Activated T-cell treated with anti-CD3 and anti-CD28 coated beads, Interleukin-2, amount 50 U/mL, for 72 hours (primary cell): ENCODE measurements at places on chromosomes 4 and X. TPM values are rescaled to one million over a fixed set of nuclear protein-coding genes. Genes with fewer than 3 reads are reported as not detected.

Gene F11
- total RNA-seq, result not detected

Gene SOX3
- not detected for total RNA-seq

Gene TMPRSS11D
- not detected for total RNA-seq

Gene MTMR8
- 4.1 TPM for total RNA-seq

Gene SHROOM3
- total RNA-seq, result 0.10 TPM

Gene TLR3
- 0.09 TPM for total RNA-seq

Gene CT45A2
- total RNA-seq, result not detected

Gene SLC26A1
- not detected for total RNA-seq

Gene SUPT20HL1
- not detected for total RNA-seq

Gene SHROOM4
- total RNA-seq, result not detected

DNA sequence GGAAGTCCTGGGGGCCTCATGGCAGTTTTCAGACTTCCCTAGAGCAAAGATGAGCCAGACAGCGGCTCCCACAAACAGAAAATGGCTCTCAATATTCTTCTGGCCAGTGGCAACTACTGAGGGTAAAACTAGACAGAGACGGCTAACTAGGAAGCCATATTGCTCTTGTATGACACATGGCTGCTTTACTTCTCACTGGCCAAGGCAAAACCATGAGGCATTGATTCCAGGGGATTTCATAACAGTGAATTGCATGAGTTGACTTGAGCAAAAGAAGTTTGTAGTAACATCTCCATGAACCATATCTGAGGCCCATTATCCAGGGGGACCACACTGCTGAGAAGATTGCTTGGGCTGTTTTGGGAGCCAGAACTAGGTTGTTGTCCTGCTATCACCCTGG is 13.7 kb upstream of the TLR8 start:
- H3K27me3 ChIP-seq, result peaks cover 22% of the 10 kb centered on the region
- H3K36me3 ChIP-seq, result no peaks in the 10 kb centered on the region
- DNase-seq, result no peak
- peaks cover 32% of the 10 kb centered on the region for H3K4me1 ChIP-seq

DNA sequence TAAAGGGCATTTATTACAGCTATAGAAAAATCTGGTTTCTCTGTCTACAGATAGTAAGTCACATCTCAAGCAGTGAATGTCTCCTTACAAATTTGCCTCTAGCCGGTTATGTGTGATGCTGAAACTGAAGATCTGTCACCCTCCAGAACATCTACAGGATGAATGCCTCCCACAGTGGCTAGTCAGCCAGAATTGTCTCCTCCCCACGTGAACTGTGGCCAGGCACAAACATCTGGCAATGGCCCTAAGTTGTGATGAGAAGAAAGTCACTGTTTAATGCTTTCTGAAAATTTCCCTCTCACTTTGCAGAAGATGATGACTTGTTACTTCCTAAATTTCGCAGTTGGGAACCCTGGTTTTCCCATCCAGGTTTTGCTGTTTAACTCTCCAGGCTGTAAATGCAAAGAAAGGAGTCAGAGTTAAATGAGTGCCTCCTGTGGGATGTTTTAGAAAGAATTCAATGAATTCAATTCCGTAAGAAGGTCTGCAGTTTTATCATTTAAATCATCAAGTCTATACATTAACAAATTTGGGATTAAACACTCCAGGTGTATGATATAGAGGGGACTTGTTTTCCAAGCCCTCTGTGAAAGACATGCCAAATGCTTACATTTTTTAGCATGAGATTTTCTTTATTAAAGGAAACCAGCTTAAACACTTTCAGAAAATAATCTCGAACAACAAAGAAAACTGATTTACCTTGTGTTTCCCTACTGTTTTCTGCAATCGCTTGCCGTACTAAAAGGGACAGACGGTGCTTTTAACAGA is 55.4 kb upstream of the TLR3 start:
- peaks cover 12% of the 10 kb centered on the region for H3K27me3 ChIP-seq
- no peak overlapping the region for H3K27ac ChIP-seq
- no peak for DNase-seq
- no peaks in the 10 kb centered on the region for H3K4me1 ChIP-seq
- no peak overlapping the region for H3K4me3 ChIP-seq

DNA sequence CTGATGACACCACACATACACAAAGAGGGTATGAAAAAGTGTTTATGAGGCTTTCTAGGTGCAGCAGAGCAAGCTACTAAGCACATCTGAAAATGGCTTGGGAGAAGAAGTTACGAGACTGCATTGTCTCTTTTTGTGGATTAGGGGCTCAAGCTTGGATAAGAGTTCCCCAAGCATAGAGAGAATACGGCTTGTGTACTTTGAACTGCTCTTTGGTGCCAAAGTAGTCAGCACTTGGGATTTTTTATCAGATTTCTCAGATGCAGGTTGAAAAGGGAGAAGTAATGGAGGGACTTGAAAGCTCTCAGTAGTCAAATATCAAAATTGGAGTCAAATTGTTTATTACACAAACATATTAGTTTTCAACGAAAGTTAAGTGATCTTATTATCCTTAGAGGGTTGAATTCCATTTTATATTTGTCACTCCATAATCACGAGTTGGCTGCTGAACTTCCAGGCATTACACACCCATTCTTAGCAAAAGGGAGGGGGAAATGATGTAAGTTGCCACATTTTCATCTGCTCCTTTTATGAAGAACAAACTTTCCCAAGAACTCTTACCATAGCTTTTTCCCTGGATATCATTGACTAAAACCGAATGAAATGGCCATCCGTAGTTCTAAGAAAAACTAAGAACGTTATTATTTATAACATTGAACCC is 1904.9 kb downstream of the PCDH7 start:
- peaks cover 5% of the 10 kb centered on the region for H3K36me3 ChIP-seq
- H3K4me3 ChIP-seq, result no peak overlapping the region
- no peaks in the 10 kb centered on the region for H3K27me3 ChIP-seq
- H3K27ac ChIP-seq, result no peak overlapping the region

DNA sequence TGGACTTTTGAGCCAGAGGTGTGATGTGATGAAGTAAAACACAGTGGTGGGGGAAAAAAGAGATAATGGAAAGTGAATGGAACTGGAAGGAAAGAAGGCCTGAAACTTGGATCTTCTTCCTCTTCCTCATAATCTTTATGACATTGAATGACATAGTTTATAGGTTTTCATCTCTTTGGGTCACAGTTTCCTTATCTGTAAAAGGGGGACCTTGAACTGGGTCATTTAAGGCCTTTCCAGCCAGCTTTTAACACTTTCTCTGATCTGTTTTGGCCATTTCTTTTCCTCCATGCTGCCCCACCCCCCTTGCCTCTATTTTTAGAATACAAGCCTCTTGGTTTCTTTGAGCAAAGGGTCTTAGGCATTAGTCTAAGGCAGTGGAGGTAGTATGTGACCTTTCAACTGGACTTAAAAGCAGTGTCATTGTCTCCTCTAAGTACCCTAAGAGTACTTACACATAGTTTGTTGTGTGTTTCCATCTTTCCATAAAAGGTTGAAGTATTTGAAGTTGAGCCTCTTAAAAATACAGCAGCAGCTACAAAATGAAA is 7.8 kb downstream of the CPEB2 start:
- no peaks in the 10 kb centered on the region for H3K27me3 ChIP-seq
- no peak overlapping the region for H3K4me3 ChIP-seq
- no peak overlapping the region for H3K27ac ChIP-seq
- peaks cover 6% of the 10 kb centered on the region for H3K36me3 ChIP-seq
- DNase-seq, result no peak

DNA sequence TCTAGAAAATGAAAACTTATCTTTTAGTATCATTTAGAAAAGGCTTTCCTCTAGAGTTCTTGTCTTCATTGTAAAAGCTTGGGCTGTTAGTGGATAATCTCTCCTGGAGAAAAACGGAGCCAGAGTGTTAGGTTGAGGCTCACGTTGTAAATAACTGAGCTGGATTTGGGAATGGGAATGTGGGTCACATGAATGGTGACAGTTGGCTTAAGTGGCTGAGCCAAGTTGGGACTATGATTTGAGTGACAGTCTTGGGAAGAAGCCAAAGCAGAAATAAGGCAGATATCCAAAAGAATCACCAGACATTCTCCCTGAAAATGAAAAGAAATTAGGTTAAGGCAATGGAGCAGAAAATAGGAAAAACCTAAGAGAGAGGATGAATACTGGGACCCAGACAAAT is 33.6 kb upstream of the PDGFC start:
- no peak overlapping the region for H3K4me3 ChIP-seq
- no peak overlapping the region for H3K27ac ChIP-seq
- H3K27me3 ChIP-seq, result no peaks in the 10 kb centered on the region

- no peak for DNase-seq
- H3K36me3 ChIP-seq, result peaks cover 2% of the 10 kb centered on the region
- no peaks in the 10 kb centered on the region for H3K27me3 ChIP-seq
- H3K27ac ChIP-seq, result no peak overlapping the region
- H3K4me3 ChIP-seq, result no peak overlapping the region
These were observed 188.5 kb upstream of the TEX13C start for GRCh38 chrX:125131164-125131563.

DNA sequence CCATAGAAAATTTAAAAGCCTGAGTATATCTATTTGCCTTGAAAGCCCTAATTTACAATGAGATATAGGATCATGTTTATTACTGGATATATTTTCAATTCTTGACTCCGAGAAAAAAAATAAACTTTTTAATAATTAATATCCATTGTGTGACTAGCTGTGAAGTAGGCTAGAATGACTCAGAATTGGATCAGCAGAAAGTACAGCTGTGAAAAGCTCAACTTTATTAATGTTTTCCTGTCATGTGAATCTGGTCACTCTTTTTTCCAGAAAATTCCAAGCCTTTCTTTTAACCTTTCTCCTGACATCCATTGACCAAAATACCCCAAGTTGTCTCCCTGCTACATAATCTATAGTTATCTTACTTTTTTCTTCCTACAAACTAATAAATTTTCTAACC is 171.8 kb upstream of the PACRGL start:
- H3K27me3 ChIP-seq, result no peaks in the 10 kb centered on the region
- no peaks in the 10 kb centered on the region for H3K4me1 ChIP-seq
- DNase-seq, result no peak
- no peaks in the 10 kb centered on the region for H3K36me3 ChIP-seq

GRCh38 chr4:46950826-46951225 is 41.8 kb upstream of the COX7B2 start:
- H3K4me3 ChIP-seq, result no peak overlapping the region
- H3K27me3 ChIP-seq, result peaks cover 15% of the 10 kb centered on the region
- DNase-seq, result no peak
- no peak overlapping the region for H3K27ac ChIP-seq

DNA sequence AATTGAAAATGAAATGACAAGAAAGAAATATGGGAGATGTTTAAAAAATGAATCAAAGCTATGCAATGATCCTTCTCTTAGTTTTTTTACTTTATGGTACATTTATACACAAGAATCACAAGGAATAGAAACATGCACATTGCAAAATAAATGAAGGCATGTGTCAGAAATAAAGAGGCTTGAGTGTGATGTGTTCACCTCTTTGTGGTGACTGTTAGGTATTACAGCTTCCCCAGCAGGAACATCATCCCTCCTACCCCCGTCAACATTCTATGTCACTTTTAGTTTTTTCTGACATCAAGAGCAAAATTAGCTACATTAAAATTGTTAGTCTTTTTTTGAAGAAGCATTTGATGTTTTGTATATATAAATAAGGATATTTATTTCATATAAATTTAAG is 214.8 kb downstream of the SLC4A4 start:
- no peak overlapping the region for H3K4me3 ChIP-seq
- H3K27ac ChIP-seq, result no peak overlapping the region
- H3K4me1 ChIP-seq, result peaks cover 11% of the 10 kb centered on the region
- no peak for DNase-seq

- H3K4me3 ChIP-seq, result no peak overlapping the region
- H3K4me1 ChIP-seq, result no peaks in the 10 kb centered on the region
- no peak for DNase-seq
- no peak overlapping the region for H3K27ac ChIP-seq
- peaks cover 8% of the 10 kb centered on the region for H3K27me3 ChIP-seq
These were observed 89.7 kb upstream of the C4orf50 start for GRCh38 chr4:6107886-6108285.

DNA sequence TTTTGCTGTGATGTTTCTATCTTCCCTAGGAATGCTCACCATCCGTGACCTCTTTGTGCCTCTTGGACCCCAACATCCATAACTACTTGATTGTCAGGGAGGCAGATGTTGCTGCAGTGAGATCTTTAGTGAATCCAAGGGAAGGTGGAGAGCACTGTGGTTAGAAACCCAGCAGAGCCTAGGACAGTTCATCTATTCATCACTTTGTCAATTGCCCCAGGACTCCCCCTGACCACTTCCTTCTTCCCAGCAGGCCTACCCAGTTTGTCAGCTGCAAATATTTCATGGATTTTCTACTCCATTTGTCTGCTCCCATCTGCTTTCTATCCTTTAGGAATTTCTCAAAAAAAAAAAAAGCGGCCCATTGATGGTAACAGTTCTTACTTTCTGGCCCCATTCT is 942.8 kb downstream of the PCDH7 start:
- no peaks in the 10 kb centered on the region for H3K27me3 ChIP-seq
- no peaks in the 10 kb centered on the region for H3K36me3 ChIP-seq
- DNase-seq, result no peak
- no peaks in the 10 kb centered on the region for H3K4me1 ChIP-seq
